Activated T-helper 1 cell treated with anti-CD3 and anti-CD28 coated beads, Interleukin-2, amount 50 U/mL, for 16 hours (primary cell): ENCODE measurements at places on chromosomes 1 and 21.

- no peak for DNase-seq
These were observed 238.3 kb downstream of the HLX start for GRCh38 chr1:221117548-221117951.

DNA sequence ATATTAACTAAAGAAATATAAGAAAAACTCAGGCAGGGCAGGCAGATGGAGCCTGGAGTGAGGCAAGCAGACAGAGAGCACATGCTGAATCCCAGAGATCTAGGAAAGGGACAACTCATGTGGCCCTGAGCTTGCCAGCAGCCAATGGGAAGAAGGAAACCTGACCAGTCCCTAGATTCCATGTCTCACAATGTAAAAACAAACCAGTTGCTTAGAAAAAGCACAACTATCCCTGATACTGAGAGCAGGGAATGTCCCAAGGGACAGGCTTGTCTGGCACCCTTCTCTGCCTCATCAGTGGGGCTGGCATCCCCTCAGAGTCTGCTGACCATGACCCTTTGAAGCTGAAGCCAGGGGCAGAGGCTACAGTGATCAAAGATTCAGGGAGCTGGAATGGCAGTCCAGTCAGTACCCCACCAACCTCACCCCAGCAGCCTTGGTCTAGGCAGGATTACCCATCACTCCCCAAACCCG, 27.8 kb downstream of the HSPG2 start:
- no peak for DNase-seq

GRCh38 chr1:23019863-23020625, 776 bp downstream of the KDM1A start:
- DNase-seq, result peak; percentile 1

GRCh38 chr1:26307363-26307781, 936 bp upstream of the UBXN11 start:
- DNase-seq, result no peak

GRCh38 chr1:201468844-201469644, at the start of gene PHLDA3:
PHLDA3 (minus strand) TSS chr1:201469188; CDS start chr1:201468786, 402 bp downstream.
- no peak for DNase-seq

- DNase-seq, result no peak
These were observed 10.8 kb downstream of the NTMT2 start for GRCh38 chr1:170156594-170156993.

- no peak for DNase-seq
These were observed 58.5 kb upstream of the BCL10 start for GRCh38 chr1:85334962-85335361.

- DNase-seq, result no peak
These were observed 19.9 kb upstream of the UBE2U start for GRCh38 chr1:64183395-64184002.

- DNase-seq, result no peak
These were observed 23.7 kb downstream of the RNU5D-1 start for GRCh38 chr1:44707112-44707881.

- DNase-seq, result no peak
These were observed 761 bp downstream of the TNNT2 start for GRCh38 chr1:201376464-201377374.

DNA sequence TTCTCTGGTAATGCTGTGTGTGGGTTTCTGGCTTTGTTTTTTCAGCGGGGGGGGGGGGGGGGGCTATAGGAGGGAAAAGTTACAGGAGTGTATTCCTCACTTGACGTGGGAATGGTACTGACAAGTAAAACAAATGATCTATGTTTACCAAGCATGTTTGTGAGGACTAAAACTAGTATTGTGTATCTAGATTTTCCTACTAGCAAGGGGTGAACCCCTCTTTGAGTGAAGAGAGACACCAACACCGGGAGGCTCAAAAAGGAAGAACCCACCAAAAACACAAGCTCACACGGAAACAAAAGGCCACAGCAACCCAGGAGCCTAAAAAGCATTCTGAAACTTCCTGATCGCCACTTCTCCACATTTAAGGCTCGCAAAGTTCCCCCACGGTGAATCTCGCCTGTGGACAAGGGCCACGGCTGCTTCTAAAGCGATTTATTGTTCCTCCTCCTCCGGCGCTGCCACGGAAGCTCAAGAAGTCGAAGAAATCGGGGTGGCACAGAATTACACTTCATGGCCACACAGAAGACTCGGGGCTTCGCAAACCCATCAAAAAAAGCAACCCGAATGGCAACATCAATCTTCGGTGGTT, 703 bp downstream of the PUM1 start:
- no peak for DNase-seq

DNA sequence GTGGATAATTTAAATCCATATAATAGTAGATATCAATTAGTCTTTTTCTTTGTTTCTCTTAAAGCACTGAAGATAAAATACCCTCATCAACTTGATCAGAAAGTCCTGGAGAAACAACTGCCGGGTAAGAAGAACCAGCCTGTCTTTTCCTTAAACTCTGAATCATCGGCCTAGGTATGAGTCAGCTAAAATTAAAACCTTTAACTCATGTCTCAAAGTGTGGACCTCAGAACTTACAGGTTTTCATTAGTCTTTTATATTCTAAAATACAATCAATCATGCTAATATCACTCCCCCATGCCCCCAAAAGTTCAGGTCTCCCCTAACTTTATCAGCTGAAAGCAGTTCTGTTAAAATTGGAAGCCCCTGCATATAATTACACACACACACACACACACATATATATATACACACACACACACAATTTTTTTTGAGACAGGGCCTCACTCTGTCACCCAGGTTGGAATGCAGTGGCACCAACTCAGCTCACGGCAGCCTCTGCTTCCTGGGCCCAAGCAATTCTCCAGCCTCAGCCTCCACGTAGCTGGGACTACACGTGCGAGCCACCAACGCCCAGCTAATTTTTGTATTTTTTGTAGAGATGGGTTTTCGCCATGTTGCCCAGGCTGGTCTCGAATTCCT, 61.3 kb downstream of the B3GALNT2 start:
- DNase-seq, result no peak

DNA sequence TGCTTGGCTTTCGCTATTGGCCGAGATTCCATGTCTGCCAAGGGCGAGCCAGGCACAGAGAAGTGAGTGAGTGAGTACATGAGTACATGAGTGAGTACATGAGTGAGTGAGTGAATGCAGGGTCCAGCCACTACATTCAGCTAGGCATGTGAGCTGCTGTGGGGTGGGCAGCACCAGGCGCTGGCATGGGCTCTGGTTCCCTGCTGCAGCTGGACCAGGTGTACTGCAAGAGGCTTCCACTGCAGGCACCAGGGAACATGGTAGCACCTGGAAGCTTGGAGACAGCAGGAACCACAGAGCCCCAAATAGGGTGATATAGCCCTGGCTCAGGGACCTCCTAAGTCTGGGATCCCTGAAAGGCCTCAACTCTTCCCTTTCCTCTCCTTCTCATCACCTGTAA, 330.2 kb downstream of the USP25 start:
- no peak for DNase-seq

- no peak for DNase-seq
These were observed 72.4 kb downstream of the PLXNA2 start for GRCh38 chr1:208171616-208172422.

GRCh38 chr1:232009741-232010140, 383.2 kb downstream of the DISC1 start:
- DNase-seq, result no peak

- DNase-seq, result no peak
These were observed 21.5 kb upstream of the PTPRF start for GRCh38 chr1:43509007-43509739.

DNA sequence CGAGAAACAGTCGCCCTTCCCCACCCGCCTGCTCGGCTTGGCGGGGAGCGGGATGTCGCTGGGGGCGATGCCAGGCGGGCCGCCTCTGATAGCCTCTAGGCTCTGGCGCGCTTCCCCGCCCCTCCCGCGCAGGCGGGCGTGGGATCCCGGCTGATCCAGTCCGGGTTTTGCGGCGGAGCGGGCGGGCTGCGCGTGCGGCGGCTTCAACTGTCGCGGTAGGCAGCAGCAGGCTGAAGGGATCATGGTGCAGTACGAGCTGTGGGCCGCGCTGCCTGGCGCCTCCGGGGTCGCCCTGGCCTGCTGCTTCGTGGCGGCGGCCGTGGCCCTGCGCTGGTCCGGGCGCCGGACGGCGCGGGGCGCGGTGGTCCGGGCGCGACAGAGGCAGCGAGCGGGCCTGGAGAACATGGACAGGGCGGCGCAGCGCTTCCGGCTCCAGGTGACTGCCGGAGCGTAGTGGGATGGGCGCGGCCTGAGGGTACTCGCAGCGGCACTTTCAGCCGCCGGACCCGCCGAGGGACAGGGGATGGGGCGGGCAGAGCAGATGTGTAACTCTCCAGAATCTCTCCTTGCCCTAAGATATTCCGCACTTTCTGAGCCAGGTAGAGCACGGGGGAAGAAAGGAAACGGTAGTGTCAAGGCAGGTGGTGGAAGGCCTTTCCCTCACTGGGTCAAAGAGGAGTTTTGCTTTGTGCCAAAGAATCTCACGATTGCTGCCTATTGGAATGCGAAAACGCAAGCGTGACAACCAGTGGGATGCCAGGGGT, at the start of gene FAAH:
Gene FAAH, plus strand, starts transcription at position 210 of the 764 bp plus-strand sequence. Its CDS starts 32 bp downstream, at position 242.
- DNase-seq, result no peak

GRCh38 chr1:31705080-31705866, 1.5 kb upstream of the COL16A1 start:
- DNase-seq, result peak; percentile 37

- no peak for DNase-seq
These were observed 51.8 kb downstream of the CD160 start for GRCh38 chr1:145771056-145771455.

- no peak for DNase-seq
These were observed 51.2 kb upstream of the ADAM30 start for GRCh38 chr1:119947468-119947867.

DNA sequence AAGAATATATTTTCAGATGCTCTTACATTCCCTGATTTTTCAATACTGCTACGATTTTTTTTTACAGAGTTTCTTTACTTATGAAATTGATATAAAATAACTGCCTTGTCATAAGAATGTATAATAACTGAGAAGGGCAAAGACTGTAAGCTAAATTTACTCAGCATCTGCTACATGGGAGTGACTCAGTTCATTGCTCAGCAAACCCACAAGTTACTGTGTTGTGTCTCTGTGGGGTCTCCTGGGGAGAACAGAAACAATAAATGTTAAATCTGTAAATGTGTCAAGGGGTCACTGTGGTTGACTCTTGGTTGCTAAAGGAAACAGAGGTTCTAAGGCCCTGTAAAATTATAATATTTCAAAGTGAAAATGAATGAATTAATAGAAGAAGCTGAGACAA, 210.3 kb upstream of the CACYBP start:
- DNase-seq, result no peak

DNA sequence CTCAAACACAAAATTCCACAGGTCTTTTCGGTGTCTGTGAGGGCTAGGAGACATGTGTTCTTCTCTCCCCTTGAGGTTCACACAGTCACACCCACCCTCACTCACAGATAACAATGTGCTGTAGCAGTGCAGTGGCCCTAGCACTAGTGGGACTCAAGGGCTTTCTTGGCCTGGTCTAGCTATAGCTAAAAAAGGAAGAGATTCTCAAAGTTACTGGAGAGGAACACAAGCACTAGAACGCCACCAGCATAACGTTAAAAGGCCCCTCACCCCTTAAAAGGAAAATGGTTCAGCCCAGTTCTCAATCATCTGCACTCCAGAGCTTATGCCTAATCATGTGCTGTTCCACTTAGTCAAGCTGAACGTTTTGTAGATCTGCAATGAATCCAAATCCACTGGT, 39.5 kb downstream of the RGS8 start:
- DNase-seq, result no peak

- peak; percentile 35 for DNase-seq
These were observed 14.3 kb upstream of the MUL1 start for GRCh38 chr1:20521960-20522861.

- DNase-seq, result no peak
These were observed 46.0 kb upstream of the SLC19A1 start for GRCh38 chr21:45588086-45588825.

DNA sequence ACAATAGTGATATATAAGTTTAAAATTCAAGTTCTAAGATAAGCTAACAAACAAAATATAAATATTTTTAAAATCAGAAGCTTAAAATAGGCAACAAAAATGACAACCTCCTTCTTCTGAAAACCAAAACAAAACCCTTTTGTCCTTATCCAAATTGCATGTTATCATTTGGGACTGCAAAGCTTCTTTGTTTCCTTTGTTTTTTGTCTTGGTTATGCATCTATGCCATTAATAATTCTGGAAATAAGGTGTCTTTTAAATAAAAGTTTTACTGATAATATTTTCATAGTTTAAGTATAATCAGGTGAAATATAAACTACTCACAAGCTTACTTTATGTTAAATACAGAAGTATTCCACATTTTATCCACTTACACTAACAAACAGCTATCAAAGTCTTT, 20.5 kb downstream of the ADSS2 start:
- DNase-seq, result no peak

DNA sequence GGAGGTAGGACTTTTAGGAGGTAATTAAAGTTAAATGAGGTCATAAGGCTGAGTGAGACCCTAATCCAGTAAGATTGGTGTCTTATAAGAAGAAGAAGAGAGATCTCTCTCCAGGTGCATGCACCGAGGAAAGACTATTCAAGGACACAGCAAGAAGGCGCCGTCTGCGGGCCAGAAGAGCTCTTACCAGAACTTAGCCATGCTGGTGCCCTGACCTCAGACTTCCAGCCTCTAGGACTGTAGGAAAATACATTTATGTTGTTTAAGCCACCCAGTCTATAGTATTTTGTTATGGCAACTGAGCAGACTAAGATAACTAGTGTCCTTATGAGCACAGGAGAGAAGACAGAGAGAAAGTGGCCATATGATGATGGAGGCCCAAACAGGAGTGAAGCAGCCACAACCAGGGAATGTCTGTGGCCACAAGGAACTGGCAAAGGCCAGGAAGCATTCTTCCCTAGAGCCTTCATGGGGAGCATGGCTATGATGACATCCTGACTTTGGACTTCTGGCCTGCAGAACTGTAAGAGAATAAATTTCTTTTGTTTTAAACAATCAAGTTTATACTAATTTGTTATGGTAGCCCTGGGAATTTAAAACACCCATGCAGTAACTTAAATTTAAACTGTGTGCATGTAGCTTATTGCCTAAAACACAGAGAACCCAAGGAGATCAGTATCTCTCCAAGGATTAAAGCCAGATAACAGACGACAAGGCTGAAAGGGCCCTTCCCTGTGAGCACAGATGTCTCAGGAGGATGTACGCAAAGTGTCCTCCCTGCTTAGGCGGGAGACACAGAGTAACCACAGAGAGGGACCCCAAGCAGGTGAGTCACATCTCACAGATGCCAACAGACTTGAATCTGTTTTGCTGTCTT, 9.9 kb upstream of the CD58 start:
- DNase-seq, result no peak

DNA sequence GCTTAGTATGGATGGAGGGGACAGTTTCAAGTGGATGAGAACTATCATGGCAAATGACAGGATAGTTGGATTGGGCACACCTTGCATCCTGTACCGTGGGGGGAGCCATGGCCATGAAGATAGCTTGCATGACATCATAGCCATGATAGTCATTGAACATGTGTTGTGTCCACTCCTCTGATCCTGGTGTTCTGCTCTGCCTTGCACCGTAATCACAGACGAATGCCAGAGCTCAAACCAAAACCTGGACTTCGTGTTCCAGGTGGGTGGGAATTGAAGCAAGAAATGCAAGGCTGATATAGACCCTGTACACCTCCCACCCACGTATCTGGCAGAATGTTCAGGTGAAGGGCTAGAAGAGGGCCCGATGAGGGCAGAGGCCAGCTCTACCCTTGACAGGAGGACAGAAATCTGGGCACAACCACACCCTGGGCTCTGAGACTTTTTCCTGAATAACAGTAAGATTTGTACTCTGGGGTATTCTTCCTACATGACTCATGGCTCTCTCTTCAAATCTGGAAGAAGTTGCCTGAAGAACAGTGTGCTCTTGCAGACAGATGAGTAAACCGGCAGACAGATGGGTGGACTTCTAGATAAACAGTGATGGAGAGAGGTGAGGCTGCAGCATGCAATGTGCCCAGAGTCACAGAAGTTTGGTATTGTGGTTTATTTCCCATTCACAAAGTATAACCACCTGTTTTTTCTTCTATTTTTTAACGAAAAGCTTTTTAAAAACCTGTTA, 45.0 kb downstream of the KCNJ6 start:
- no peak for DNase-seq
